Cortex of kidney (tissue), 1 donor: ENCODE measurements at places on chromosomes 5 and 9.

- DNase-seq, result no peak
Measured at GRCh38 chr9:61673664-61674381, 484.0 kb downstream of the SPATA31A7 start.

DNA sequence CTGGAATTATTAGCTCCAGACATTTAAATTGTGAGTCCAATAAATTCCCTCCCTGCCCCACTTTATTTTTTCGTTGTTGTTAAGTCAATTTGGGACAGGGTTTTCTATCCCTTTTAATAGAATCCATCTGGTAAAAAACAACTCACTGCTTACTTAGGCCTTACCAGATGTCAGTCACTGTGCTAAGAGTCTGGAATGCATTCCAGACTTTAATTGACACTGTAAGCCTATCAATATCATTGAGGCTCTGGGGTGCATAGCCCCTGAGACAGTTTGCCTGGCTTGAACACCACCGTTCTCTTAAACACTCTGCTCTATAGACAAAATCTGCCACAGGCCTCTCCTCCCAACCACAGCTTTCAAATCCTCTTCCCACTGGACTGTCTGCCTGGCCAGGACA lies 175.9 kb downstream of the NSG2 start:
- no peak for DNase-seq

- DNase-seq, result no peak
Measured at GRCh38 chr9:35951736-35952135, 6.2 kb downstream of the OR2S2 start.

DNA sequence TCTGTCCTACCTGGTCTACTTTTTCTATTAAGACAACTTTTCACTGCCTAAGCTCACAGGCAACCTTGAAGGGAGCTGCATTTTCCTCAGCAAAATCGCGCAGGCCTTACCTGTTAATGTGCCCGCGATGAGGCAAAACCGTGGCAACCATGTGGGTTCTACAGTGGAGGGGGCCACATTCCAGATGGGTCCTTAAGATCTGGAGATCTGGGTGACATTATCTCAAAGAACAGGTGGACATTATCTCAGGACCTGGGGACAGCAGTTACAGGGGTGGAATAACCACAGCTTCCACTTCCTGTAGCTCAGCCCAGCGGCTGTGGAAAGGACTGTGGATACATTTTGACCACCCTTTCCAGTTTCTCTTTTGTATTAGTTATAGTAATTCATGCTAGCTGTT lies 112.8 kb upstream of the PTCH1 start:
- DNase-seq, result no peak

DNA sequence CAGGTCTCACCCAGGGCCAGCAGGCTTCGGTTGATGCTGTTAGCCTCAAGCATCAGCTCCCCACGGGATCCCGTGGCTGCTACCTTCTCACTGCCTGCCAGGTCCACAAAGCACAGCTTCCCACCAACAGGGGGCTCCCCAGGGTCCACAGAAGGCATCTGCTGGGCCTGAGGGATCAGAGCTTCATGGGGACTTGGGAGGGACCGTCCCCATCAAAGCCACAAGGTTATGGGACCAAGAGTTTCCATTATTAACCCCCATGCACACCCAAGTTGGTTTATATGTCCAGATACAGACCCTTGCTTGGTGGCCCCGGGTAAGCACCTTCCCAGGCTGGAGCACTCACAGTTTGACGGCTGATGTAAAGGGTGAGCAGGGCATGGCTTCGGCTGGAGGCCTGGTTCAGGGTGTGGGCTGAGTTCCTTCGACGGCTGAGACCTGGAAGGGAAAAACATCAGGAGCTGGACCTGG lies 3.0 kb downstream of the KIF12 start:
- DNase-seq, result no peak
